Stimulated activated CD8-positive, alpha-beta memory T cell treated with anti-CD3 and anti-CD28 coated beads, Interleukin-4, amount 100 ng/mL, for 48 hours (primary cell): ENCODE measurements at places on chromosomes 16 and 17.
A peak's percentile ranks its signal among the peaks of the same experiment; 100 is the strongest.

- peak; percentile 68 for DNase-seq
Measured at GRCh38 chr17:75346906-75347305, 57.7 kb upstream of the SLC25A19 start.

DNA sequence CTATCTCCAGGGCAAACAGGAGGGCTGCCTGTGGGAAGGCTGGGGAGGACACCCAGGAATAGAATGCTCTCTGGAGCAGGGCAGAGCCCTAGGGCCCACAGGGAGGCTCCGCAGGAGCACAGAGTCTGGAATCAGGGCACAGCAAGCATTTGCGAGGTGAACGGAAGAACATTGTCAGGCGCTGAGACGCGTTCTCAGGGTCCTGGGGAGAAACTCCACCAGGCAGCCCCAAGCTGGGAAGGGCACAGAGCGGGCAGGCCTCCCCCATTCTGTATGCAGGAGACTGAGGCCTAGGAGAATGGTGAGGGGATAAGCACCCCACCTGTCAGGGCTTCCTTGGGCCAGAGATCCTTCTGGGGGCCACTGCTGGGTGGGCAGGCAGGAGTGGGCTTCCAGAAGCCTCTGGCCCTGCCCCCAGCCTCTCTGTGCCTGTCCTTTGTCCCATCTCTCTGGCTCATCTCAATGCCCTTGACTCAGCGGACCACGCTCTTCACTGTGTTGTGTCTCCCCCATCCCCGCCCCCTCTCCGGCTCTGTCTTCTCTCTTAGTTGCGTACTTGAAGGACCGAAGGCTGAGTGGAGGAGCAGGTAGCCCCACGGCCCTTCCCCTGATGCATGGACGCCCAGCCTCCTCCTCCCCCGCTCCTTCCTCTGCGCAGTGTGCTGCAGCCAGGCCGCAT, 5.1 kb upstream of the SETD6 start:
- peak; percentile 10 for DNase-seq

GRCh38 chr17:54900457-54901229, at the start of gene TOM1L1:
TOM1L1 (plus strand) TSS chr17:54900852; CDS start chr17:54900866, 14 bp downstream.
- DNase-seq: peak; percentile 34

DNA sequence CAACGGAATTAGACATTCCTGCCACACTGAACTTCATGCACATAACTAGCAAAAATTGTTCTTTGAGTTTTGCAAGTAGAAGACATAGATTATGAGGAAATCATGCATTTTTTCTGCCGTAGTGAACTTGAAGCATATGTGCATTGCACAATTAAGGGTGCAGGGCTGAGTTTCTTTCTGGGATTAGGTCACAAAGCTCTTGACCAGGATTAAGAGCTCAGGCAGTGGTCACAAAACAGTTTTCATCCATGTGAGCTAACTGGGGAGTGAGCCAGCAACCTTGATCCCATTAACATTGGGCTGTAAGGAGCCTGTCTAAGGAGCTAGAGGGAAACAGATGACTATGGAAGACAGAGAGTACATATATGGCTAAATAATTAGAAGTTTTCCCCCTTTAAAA, 143.7 kb downstream of the PMP22 start:
- no peak for DNase-seq

DNA sequence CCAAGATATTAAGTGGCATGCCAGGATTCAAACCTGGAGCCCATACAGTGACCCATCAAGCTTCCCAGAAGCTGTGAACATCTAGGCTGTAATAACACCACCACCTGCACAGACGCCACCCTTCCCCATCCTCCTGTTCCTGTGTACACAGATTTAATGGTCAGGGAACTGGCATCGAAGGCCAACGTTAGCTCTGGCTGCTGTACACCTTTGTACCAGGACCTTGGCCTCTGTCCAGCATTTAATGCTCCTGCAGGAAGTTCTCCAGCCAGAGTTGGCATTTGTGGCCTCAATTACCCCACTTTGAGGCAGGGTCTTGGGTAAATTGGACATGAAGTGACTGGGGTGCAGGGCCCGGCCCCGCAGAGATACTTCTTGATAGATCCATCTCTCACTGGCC, 49.3 kb downstream of the SCNN1B start:
- no peak for DNase-seq

GRCh38 chr17:75001915-75002843, 10.3 kb upstream of the MRPL58 start:
- DNase-seq: no peak

DNA sequence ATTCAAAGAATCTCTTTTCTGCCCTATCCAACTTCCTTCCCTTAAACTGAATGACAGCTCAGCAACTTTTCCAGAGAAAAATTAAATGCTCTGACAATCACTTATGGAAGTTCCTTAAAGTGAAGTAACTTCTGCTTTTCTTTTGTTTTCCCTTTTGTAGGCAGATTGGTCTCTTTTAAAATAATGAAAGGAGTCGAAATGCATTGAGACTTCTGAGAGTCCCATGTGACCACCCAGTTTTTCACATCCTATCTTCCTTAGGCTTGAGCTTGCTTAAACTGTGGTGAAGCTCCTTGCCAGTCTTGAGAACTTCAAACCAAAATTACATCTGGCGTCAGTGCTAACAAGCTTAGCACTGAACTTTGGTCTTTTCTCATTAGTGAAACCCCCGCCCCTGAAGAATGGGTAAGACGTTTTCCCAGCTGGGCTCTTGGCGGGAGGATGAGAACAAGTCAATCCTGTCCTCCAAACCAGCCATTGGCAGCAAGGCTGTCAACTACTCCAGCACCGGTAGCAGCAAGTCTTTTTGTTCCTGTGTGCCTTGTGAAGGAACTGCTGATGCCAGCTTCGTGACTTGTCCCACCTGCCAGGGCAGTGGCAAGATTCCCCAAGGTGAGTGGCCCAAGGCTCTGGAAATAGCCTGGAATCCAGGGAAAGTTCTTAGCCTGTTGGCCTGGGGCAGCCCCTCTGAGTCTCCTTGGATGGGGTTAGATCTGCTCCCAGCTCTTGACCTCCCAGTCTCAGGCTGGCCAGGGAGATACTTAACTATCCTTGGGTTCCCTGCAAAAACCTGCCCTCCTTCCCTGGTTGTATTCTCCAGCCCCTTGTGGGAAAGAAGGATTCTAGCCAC, 1.2 kb downstream of the TMEM106A start:
- DNase-seq: no peak

- no peak for DNase-seq
Measured at GRCh38 chr17:63282455-63282854, 163.7 kb downstream of the CYB561 start.

DNA sequence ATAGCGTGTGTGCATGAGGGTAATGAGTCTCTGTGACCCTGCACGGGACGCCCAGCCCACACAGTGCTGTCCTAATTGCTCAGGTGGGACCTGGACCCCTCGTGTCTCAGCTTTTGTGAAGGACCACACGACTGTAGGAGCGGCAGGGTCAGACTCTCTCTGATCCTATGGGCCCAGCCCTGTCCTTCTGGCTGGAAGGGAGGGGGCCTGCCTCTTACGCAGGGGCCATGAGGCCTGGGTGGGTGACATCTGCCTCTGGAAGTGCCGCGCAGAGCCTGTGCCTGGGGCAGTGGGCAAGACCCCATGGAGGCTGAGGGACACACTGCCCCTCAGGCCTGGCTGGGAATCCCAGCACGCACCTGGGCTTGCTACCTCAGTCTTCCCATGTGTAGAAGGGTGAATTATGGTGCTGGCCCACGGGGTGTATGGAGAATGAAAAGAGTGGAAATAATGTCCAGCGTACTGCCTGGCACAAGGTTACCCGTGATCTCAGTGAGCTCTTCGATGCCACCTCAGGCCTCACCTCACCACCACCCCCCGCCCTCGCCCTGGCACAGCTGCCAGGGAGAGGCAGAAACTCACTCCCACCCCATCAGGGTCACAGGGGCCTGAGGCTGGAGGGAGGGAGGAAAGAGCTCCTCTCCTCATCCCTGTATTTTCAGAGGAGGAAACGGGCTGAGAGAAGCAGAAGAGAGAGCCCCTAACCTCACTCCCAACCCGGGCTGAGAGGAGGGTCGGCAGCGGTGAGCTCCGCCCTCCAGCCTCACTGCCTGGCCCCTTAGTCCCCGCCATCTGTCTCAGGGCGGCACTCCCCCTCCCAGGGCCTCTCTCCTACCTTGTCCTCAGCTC, 27.1 kb upstream of the DBNDD1 start:
- no peak for DNase-seq

DNA sequence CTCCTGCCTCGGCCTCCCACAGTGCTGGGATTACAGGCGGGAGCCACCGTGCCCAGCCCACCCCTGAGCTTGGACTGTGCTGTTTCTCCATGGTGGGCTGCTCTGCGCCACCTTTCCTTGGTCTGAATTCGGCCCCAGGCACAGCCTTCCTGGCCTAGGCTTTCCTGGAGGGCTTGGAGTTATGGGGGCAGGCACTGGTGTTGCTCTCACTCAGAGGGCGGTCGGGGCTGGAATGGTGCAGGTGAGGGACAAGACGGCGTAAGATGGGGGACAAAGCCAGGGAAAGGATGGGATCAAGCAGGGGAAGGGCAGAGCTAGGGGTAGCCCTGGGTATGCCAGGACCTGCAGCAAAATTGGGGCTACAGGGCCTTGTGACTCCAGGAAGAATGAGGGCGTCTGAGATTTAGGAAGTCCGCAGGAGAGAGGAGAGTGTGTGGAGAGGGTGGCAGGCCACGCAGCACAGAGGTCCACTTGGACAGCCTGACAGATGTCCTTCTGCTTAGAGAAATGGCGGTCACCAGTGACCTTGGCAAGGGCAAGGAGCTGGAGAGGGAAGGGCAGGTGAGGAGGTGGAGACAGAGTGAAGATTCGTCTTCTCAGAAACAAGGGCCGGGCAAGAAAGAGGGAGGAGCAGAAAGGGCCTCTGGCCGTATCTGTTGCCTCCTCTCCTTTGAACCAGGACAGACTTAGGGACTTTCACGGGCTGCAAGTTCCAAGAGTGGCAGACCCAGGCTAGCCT, 1.6 kb upstream of the ATP6V0C start:
- no peak for DNase-seq

GRCh38 chr17:56835264-56835585, 1.3 kb downstream of the DGKE start:
- DNase-seq: no peak

DNA sequence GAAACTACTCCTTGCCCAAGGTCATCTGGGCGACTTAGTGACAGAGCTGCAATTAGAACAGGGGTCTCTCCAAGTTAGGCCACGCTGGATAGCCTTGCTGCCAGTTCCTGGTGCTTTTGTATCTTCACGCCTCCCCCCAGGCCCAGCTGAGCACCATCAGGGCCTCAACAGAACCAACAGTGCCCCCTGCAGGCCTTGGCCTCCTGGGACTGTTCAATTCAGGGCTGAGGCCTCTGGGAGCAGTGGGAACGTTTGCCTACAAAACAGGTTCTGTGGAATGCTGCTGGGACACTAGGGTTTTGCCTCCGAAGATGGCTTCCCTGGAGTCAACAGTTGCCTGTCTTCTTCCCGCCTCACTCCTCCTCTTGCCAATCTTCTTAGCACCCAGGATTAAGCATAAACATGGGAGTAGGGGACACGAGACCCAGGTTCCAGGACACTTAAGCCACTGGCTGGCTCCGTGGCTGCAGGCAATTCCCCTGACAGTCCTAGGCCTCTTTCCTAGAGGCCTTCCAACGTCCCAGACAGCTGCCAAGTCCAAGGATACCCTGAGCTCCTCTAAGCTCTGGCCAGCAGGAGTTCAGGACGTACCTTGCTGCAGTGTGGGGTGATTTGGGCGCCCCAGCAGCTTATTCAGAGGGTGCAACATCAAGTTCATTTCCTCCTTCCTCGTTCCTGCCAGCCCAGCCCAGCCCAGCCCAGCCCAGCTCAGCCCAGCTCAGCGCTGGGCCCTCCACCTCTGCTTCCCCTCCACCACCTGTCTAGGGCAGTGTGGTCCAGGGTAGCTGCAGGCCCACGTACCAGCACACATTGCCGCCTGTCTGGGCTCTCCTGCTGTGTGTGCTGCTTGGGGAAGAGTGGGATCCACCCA, 246.6 kb upstream of the RPL38 start:
- DNase-seq: peak; percentile 75

DNA sequence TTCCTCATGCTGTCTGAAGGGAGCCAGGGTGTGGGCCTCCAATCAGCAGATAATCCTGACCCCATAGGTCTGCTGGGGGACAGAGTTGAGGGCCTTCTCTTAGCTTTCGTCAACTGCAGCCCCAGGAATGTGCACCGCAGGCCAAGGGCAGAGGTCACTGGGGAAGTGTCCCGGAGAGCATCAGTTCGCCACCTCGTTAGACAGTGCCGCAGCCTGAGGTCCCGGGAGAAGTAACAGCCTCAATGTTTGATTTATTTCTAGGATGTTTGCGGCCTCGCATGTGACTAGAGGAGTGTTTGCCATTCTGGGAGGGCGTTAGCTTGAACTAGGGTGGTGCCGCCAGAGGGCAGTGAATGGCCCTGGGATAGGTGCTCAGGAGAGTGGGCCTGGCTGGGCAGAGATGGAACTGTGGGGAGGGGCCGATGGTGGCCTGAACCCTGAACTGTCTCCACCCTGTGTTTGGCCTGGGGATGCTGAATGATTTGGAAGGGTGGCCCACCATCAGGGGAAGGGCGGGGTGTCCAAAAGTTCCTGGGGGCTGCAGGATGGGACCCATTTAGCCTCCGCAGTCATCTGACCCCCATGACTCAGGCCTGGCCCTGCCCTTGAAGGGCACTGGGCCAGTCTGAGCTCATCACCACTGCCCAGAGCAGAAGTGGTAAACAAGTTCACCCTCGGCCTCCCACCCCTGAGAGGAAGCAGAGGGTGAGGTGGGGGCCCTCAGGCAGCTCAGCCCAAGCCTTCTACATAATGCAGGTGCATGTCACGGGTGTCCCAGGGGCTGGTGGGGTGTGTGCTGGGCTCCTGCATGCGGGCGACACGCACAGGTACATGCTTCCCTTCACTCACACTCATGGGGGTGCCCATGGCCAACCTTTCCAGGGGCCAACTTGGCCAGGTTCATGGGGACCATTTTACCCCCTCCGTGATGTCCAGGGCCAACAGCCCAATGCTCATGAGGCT, 12.4 kb upstream of the TAC4 start:
- no peak for DNase-seq

DNA sequence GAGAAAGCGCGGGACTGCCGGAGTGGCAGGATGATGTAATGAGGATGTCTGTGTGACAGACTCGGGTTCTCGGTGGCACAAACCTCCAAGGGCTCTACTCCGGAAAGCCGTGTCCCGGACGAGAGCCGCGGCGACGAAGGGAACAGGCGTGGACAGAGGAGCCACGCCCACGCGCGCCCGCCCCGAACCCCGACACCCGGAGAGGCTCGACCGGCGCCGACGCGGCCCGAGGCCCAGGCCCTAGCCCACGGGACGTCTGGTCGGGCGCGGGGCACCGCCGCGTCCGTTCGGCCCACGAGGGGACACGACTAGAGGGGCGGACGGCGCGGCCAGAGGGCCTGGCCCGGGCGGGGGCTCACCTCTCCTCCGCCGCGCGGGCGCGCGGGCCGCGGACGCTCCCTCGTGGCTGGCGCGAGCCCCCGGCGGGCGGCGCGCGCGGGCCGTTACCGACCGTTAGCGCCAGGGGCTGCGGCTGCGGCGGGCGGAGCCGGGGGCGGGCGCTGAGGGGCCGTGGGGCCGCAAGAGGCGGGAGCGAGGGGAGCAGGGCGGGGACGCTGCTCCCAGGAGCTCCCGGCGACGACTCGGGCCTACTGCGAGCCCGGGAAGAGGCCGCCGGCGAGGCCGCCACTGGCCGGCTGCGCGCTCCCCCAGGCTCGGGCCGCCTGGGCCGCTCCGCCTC, 2.1 kb upstream of the IRX5 start:
- DNase-seq: no peak
